GM23248 (cell line): ENCODE measurements at places on chromosomes 5 and 9.
A peak's percentile ranks its signal among the peaks of the same experiment; 100 is the strongest.

DNA sequence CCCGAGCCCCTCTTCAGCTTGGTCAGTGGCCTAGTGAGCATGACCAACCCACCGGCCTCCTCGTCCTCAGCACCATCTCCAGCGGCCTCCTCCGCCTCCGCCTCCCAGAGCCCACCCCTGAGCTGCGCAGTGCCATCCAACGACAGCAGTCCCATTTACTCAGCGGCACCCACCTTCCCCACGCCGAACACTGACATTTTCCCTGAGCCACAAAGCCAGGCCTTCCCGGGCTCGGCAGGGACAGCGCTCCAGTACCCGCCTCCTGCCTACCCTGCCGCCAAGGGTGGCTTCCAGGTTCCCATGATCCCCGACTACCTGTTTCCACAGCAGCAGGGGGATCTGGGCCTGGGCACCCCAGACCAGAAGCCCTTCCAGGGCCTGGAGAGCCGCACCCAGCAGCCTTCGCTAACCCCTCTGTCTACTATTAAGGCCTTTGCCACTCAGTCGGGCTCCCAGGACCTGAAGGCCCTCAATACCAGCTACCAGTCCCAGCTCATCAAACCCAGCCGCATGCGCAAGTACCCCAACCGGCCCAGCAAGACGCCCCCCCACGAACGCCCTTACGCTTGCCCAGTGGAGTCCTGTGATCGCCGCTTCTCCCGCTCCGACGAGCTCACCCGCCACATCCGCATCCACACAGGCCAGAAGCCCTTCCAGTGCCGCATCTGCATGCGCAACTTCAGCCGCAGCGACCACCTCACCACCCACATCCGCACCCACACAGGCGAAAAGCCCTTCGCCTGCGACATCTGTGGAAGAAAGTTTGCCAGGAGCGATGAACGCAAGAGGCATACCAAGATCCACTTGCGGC lies 1.8 kb downstream of the EGR1 start:
- DNase-seq, result peak; percentile 34

DNA sequence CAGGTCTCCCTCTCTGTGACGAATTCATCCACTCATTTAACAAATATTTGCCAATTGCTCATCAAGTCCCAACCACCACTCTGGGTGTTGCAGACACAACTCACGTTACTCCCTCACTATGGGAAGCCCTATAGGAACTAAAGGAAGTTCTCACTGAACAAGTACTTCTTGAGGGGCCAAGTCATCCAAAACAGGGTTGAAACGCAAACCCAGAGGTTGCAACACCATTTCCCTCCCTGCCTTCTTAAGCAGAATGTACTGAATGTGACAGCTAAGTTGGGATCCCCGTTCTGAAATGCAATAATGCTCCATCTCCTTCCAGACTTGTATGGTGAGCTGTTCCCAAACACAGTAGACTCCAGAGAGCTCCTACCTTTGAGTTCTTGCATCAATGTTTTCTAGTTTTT lies 34.3 kb downstream of the EPB41L4B start:
- DNase-seq, result peak; percentile 89

GRCh38 chr9:76810377-76810957 lies 46.2 kb downstream of the PCA3 start:
- peak; percentile 72 for DNase-seq

GRCh38 chr9:99954819-99955218 lies 48.4 kb downstream of the STX17 start:
- DNase-seq, result no peak

- DNase-seq, result peak; percentile 6
Observed at GRCh38 chr5:100576217-100576751, 41.1 kb downstream of the FAM174A start.

DNA sequence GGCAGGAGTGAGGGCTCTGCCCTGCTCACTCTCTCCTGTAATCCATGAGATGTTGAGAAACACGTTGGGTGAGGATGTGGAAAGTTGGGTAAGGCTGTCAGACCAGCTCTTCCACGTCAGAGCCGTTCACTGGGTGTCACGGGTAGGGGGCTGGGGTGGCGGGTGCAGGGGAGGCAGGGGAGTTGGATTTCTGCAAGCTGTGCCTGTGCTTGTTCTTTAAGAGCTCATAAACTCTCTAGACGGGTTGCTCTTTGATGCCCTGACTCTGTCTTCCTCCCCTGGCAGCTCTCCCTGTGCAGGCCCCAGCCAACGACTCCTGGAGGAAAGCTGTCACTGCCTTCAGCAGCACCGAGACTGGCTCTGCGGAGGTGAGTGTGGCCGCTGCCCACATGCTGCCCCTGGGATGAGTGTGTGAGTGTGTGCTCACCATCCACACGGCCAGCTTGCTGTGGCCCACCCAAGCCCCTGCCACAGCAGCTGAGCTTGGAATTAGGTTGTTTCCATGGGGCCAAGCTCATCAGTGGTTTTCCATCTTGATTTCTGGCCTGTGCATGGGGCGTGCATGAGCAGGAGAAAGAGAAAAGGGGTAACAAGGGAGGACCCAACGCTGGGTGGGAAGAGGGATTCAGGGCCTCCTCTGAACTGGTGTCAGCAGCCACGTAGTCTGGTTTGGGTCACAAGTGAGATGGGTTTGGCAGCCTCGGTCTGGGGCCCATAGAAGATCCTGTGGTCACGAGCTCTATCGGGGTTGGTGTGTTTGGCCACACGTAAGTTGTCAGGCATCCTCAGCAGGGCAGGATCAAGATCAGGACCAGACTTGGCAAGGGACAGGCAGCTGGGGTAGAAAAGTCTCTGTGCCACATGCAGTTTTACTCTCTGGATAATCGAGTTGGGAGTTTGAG lies 21.0 kb upstream of the POMT1 start:
- DNase-seq, result no peak

GRCh38 chr9:75418518-75418917 lies 330.2 kb downstream of the OSTF1 start:
- DNase-seq, result no peak

DNA sequence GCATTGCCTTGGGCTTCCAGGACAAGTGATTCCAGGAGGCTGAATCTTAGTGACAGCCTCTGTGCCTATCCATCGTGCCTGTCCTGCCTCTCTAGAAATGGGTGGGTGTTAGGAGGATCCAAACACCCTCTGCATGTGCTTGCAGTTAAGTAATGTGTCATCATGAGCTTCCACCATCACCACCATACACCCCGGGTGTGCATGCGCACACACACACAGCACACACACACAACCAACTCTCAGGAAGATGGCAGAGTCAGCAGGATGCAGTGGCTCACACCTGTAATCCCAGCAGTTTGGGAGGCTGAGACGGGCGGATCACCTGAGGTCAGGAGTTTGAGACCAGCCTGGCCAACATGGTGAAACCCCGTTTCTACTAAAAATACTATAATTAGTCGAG lies 22.8 kb upstream of the CERCAM start:
- DNase-seq, result peak; percentile 13

GRCh38 chr9:132752877-132753592 lies 82.8 kb downstream of the GTF3C4 start:
- DNase-seq, result no peak

- DNase-seq, result peak; percentile 25
Observed at GRCh38 chr5:32276173-32276853, 36.4 kb downstream of the MTMR12 start.

GRCh38 chr9:119366909-119367682 lies 2.1 kb downstream of the BRINP1 start:
- DNase-seq, result no peak

GRCh38 chr9:109956717-109957440 lies 176.9 kb downstream of the PALM2AKAP2 start:
- peak; percentile 28 for DNase-seq

DNA sequence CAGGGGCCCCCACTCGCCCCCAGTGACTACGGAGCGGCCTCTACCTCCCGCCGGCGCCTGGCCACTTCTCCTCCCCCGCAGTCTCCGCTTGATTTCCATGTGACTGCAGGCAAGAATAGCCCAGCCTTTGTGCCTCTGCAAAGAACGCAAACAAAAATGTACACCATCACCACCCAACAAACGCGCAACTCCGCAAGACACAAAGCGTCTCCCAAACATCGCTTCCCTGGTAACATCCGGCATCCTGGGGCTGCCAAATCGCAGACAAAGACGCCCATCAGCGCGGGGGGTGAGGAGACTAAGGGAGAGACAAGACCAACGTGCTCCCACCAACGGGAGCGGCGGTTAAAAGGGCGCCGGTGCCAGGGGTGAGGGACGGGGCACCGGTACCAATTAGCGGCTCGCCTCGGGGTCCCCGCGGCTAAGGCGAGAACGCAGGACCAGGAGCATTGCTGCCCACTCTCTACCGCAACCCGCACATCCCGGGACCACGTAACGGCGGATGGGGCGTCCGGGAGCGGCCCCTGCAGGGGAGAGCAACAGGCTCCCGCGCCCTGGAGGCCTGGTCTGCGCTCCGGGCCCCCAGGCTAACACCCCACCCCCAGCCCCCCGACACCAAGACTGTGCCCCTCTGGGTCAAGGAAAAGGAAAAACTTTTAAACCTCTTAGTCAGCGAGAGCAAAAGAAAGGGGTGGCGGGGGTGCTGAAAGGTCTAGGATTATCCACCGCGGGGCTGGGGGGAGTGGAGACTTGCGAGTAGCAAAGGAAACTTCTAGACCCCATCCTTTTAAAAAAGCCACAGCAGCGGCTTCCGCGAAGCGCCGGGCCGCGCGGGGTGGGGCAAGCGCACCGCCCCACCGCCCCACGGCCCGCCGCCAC lies 885 bp downstream of the MPDZ start:
- DNase-seq, result peak; percentile 81

- no peak for DNase-seq
Observed at GRCh38 chr5:173733021-173733420, 116.6 kb upstream of the BOD1 start.

GRCh38 chr9:75539523-75539922 lies 350.9 kb upstream of the PCSK5 start:
- DNase-seq, result no peak

- DNase-seq, result no peak
Observed at GRCh38 chr5:168014433-168015123, 276.9 kb upstream of the WWC1 start.

- no peak for DNase-seq
Observed at GRCh38 chr5:32319392-32319791, 6.7 kb upstream of the MTMR12 start.

DNA sequence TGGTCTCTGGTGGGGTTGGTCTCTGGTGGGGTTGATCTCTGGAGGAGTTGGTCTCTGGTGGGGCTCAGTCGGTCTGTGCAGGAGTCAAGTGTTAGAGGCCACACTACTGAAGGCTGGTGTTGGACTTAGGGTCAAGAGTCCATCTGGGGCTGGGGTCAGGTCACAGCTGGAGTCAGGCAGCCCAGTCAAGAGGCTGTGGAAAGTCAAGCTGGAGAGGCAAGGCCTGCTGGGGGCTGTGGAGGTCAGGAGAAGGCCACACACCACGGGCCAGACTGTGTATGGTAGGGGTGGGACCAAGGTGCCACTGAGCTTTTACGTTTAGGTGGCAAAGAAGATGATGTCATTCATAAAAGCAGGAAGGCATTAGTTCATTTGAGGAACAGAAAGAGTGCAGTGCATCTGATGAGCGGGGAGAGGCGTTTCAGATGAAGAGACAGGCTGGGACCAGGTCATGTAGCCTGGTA lies 16.7 kb upstream of the CD74 start:
- DNase-seq, result no peak

DNA sequence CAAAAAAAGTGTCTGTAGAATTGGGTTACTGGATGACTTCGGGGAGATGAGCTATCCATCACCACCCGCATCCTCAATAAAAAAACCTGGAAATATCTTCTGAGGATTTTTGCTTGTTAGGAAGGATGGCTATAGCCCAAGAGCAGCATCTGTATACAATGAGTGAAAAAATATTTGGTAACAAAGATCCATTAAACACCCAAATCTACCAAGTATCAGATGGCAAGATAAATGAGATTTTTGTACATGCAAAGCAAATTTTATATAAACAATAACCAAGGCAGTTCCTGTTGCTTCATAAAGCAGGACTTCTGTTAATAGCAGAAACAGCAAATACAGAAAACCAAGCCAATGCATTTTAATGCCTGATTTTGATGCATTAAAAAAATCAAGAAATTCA lies 166.6 kb downstream of the SLC28A3 start:
- no peak for DNase-seq

DNA sequence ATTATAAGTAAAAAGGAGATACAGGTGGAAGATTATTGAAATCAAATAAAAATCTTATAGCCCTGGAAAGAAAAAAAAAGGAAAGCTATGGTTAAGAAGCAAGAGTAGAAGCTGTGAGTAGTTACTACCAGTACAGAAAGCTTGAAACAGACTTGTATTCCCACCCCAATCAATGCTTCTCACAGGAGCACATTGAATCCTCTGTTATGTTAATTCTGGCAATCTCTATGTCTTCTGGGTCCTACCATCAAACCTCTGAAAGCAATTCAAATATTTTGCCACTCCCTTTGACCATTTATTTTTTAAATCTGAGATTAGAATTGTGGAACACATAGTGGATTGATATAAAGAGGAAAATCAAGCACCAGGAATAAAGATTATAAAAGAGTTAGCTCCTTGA lies 186.5 kb downstream of the MEF2C start:
- DNase-seq, result no peak

GRCh38 chr9:127096208-127096607 lies 26.2 kb downstream of the ANGPTL2 start:
- no peak for DNase-seq

DNA sequence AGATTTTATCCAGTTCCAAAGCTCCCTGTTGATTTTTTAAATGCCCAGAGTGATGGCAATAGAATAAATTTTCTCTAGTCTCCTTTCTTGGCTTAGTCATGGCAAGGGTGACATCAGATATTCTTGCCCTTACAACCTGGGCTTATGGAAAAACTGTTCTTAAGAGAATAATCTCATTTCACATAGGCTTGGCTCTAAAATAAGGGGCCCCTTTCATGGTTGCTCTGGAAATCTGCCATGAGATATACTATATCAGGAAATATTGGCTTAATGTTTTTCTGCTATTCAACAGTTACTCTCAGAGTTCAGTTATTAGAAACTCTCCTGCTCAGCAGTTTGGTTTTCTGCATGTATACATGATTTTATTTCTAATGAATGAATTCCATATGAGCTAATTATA lies 7.8 kb downstream of the HMHB1 start:
- peak; percentile 29 for DNase-seq

DNA sequence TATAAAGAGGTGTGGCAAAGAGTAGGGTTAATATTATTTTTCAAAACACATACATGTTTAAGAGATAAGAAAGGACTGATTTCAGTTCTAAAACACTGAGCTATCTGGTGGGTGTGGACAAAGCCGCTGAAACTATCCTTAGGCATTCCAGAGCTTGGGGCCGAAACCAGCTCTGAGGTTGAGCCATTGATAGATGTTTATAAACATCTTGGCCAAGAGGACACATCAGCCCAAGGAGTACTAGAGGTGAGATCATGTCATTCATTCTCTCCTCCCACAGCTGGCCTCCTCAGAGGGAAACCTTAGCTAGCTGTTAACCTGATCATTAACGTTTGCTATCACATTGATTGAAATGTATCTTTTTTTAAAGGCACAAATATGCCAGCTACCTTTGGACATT lies 89.9 kb downstream of the NLN start:
- DNase-seq, result no peak

- DNase-seq, result peak; percentile 85
Observed at GRCh38 chr5:172920447-172920849, 38.8 kb upstream of the RPL26L1 start.

- peak; percentile 17 for DNase-seq
Observed at GRCh38 chr9:88319936-88320747, 68.1 kb upstream of the SPIN1 start.
